Activated CD4-positive, alpha-beta T cell treated with anti-CD3 and anti-CD28 coated beads for 4 hours (primary cell): ENCODE measurements at places on chromosomes 3 and 15.

DNA sequence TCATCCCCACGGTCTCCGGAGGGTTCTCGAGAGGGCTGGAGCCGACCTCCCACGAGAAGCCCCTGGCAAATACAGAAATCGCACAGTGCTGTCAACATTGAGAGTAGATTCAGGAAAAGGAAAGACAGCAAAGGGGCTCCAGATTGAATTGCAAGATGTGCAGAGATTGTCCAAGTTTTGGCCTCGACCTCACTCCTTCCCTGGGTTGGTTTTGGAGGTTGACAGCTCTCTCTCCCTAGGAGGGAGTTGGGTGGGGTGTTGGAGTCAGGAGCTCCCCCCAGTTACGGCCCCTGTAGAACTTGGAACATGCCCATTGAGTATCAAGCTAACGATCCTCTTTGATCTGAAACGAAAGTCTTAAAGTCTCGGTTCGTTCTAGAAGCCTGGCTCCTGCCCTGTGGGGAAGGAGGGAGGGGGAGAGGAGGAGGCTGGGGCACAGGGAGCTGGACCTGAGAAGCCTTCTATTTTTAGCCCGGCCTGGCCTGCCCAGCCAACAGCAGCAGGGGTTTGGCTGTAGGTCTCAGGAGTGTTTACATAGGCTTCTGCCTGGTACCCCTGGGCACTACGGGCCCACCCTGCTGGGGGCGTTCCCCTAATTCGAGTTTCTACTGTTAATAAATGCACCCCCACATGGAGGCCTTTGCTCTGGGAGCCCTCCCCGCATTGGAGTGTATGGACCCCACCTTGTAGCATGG is 672 bp upstream of the KY start:
- DNase-seq, result no peak

- DNase-seq, result no peak
Observed at GRCh38 chr3:125440559-125440955, 65.4 kb upstream of the ZNF148 start.

DNA sequence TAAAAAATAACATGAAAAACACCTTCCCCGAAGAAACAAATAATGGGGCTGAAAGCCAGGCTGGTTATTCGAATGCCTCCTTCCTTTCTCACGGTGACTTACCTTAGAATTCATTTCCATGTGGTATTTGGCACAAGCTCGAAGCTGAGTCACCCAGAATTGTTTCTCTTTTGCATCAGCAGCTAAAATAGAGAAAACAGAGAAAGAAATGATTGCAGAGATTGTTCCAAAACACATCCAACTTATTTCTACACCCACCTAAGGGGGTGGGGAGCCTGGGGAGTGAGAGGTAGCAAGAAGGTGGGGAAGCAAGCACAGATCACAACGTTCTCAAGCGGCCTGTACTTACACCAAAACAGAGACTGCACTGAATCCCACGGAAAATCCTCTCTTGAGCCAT is 104.7 kb downstream of the OSBPL10 start:
- DNase-seq, result no peak

- no peak for DNase-seq
Observed at GRCh38 chr15:54298396-54298795, 320.2 kb downstream of the UNC13C start.
